ENCODE measurements at places on chromosomes 4 and X.

DNA sequence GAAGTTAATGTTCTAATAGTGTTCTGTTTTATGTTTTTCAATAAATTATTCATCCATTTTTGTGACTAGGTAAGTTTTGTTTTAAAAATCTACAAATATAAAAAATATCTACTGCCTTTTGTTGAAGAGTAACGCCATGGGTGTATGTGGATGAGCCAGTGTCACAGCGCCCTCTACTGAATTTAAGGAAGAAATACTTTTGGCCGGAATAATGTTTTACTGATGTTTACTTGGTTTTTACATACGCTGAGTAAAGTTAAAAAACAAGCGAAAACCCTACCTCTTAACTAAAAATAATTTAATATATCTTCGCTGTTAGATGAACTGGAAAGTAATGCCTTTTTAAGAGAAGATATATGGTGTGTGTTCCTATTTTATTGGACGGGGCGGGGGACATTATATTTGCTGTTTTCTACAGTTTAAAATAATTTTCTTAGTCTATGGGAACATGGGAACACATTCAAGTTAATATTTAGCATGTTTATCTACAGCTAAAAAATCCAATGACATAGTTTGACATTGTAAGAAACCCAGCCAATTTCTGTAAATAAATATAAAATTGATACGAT, 86.1 kb downstream of the CPE start:
- peak; percentile 42 for DNase-seq

DNA sequence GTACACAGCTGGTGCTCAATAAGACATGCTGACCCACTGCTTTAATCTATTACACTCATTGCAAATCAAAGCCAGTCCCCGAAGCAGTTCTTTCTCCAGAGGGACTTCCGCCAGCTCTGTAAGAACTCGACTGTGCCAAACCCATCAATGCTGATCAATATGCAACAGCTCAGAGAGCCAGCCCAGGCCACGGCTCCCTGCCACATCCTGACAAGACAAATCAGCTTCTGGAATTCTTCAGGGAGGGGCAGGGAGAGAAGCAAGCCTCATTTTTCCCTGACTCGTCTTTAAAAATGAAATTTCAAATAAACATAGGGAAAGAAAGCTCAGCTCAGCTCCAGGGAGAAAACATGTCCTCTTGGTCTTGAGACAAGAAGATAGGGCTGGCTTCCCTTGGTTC, 5.3 kb upstream of the ADRA2C start:
- no peak for DNase-seq

DNA sequence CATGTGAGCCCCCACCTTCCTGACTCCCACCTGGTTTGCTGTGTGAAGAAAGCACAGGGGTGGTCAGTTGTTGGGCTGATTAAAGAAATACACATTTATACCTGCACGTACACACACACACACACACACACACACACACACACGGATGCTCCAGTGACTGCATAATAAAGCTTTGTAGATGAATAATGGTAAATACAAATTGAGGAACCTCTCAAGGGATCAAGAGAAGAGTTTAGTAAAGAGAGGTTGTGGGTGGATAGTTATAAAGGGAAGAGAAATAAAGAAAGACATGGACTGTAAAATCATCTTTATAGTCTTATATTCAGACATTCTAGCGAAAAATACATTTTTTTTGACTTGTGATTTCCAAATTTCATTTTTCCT, 144.1 kb downstream of the MGST2 start:
- DNase-seq, result no peak

GRCh38 chr4:155042014-155042413, 166.4 kb upstream of the NPY2R start:
- no peak for DNase-seq

GRCh38 chrX:70979136-70979762, 48.4 kb upstream of the SLC7A3 start:
- DNase-seq, result no peak
